Spinal cord (tissue), 10 donors: ENCODE measurements at places on chromosomes 12 and 14. TPM values are rescaled to one million over a fixed set of nuclear protein-coding genes. Genes with fewer than 3 reads are reported as not detected.

PTPRQ gene
- 0.99 TPM for polyA plus RNA-seq

ALX1 gene
- 0.41 TPM for polyA plus RNA-seq

RPS6KL1 gene
- polyA plus RNA-seq: 55.3 TPM

NTN4 gene
- polyA plus RNA-seq: 22.9 TPM

KLRD1 gene
- 0.10 TPM for polyA plus RNA-seq

ATP23 gene
- polyA plus RNA-seq: 9.0 TPM

KLRF1 gene
- polyA plus RNA-seq: 0.24 TPM

SERPINA5 gene
- 1.1 TPM for polyA plus RNA-seq

FZD10 gene
- 9.2 TPM for polyA plus RNA-seq

MIP gene
- 0.60 TPM for polyA plus RNA-seq

CLEC7A gene
- 2.5 TPM for polyA plus RNA-seq

PPP1R12A gene
- polyA plus RNA-seq: 45.4 TPM

KRT74 gene
- not detected for polyA plus RNA-seq

PRKAB1 gene
- 41.2 TPM for polyA plus RNA-seq

SLCO1B1 gene
- polyA plus RNA-seq: not detected

SERPINA1 gene
- 3.8 TPM for polyA plus RNA-seq

PLXNC1 gene
- 27.6 TPM for polyA plus RNA-seq

SLC16A7 gene
- 2.3 TPM for polyA plus RNA-seq

PLEKHG7 gene
- polyA plus RNA-seq: not detected

AKAP5 gene
- polyA plus RNA-seq: 6.8 TPM

ACVRL1 gene
- polyA plus RNA-seq: 19.4 TPM

OVCH1 gene
- polyA plus RNA-seq: 0.78 TPM

KIF26A gene
- polyA plus RNA-seq: 9.7 TPM

CCDC38 gene
- 0.67 TPM for polyA plus RNA-seq

MANSC4 gene
- 0.62 TPM for polyA plus RNA-seq

CRACR2A gene
- 1.5 TPM for polyA plus RNA-seq

VDR gene
- polyA plus RNA-seq: 0.40 TPM

PPP2R3C gene
- 65.1 TPM for polyA plus RNA-seq

PLCZ1 gene
- 0.49 TPM for polyA plus RNA-seq

NID2 gene
- 36.9 TPM for polyA plus RNA-seq

SIX6 gene
- not detected for polyA plus RNA-seq

CSAD gene
- 48.1 TPM for polyA plus RNA-seq

GYS2 gene
- polyA plus RNA-seq: 0.18 TPM

POLE2 gene
- polyA plus RNA-seq: 14.8 TPM

CLEC6A gene
- polyA plus RNA-seq: not detected

PAPLN gene
- 5.1 TPM for polyA plus RNA-seq

DLGAP5 gene
- 9.8 TPM for polyA plus RNA-seq

TAS2R42 gene
- 0.23 TPM for polyA plus RNA-seq

MUCL1 gene
- polyA plus RNA-seq: not detected

SLC8A3 gene
- polyA plus RNA-seq: 28.7 TPM

CD9 gene
- polyA plus RNA-seq: 128 TPM

FGF23 gene
- 0.05 TPM for polyA plus RNA-seq

CCDC177 gene
- 4.3 TPM for polyA plus RNA-seq

KRT6B gene
- polyA plus RNA-seq: not detected

FMNL3 gene
- polyA plus RNA-seq: 23.4 TPM

POTEM gene
- not detected for polyA plus RNA-seq

TTC6 gene
- polyA plus RNA-seq: 2.8 TPM

TMCC3 gene
- polyA plus RNA-seq: 31.3 TPM

LRRIQ1 gene
- polyA plus RNA-seq: 5.6 TPM

AMDHD1 gene
- polyA plus RNA-seq: 0.87 TPM

OR4E2 gene
- not detected for polyA plus RNA-seq

TAS2R13 gene
- not detected for polyA plus RNA-seq

PARP11 gene
- 11.2 TPM for polyA plus RNA-seq
